ENCODE measurements at places on chromosomes 12 and 14.
A peak's percentile ranks its signal among the peaks of the same experiment; 100 is the strongest.

DNA sequence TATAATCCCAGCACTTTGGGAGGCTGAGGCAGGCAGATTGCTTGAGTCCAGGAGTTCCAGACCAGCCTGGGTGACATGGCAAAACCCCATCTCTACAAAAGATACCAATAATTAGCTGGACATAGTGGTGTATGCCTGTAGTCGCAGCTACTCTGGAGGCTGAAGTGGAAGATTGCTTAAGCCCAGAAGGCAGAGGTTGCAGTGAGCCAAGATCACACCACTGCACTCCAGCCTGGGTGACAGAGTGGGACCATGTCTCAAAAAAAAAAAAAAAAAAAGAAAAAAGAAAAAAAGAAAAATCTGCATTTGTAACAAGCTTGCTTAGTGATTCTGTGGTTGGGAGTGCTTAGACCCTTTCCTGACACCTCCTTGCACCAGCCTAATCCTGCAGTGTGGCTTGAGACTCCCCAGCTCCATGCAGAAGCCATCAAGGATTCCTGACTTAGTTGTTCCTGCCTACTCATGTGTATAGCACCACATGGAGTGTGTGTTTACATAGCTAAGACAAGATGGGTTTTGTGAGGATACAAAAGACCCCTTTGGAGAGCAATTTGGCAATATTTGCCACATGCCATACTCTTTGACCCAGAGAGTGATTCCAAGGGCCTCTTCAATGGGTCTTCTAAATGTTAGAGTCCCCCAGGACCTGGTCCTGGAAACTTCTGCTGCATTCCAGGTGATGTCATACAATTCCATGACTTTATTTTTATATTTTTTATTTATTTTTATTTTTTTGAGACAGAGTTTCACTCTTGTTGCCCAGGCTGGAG is 5.1 kb upstream of the TMED10 start:
- DNase-seq, result no peak

- no peak for DNase-seq
These were observed 63.1 kb downstream of the C12orf75 start for GRCh38 chr12:105393587-105393986.

GRCh38 chr14:35571598-35571997 is 37.6 kb downstream of the INSM2 start:
- no peak for DNase-seq

GRCh38 chr14:34629344-34629656 is 648 bp downstream of the SNX6 start:
- DNase-seq, result no peak

GRCh38 chr14:69842686-69843420 is 36.4 kb upstream of the SMOC1 start:
- DNase-seq, result no peak

- no peak for DNase-seq
These were observed 24.8 kb downstream of the KCNA1 start for GRCh38 chr12:4934407-4935035.

DNA sequence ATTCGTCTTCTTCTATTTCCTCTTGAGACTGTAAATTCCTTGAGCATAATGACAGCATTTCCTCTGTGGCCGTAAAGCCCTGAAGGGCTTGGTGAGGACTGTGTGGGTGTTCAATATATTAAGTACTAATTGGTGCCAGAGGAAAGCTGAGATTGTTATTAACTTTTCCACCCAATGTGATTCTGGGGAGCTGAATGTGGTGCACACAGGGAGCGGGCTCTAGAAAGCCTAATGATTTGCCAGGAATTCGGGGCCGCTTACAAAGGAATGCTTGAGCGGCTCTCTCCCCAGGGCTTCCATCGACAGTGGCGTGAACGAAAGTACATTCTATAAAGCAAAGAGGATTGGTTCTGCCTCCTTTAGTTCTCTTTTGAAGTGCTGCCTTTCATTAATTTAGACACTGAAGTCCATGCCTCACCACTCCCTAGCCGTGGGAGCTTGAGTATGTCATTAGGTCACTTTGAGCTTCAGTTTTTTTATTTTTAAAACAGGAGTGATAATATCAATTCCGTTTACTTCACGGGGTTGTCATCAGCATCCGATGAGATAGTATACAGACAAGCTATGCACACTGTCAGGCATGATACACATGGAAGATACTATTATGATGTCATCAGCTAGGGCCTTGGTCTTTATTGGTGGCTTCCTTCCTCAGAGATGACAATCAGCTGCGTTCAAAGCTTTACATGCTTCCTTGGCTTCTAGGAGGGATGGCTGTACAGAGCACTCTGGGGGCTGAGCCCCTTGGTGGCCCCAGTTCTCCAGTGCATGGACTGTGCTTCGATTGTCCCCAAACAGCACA is 11.0 kb upstream of the GSG1 start:
- no peak for DNase-seq

- DNase-seq, result no peak
These were observed 60.8 kb upstream of the C14orf180 start for GRCh38 chr14:104518659-104519350.

DNA sequence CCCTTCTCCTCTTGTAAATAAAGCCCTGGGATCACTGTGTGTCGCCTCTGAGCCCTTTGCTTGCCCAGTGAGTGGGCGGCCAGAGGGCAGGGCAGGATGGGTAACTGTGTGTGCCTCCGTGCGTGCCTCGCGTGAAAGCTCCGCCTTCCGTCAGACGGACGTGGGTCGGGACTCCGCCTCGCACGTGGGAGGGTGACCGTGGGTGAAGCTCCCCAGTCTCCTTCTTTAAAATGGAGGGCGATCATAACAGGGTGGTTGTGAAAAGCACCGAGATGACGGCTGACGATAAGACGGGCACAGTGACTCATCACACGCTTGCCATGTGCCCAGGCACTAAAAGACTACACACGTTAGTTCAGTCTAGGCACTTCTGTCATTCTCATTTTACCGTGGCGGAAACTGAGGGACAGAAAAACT is 9.2 kb downstream of the PHB2 start:
- no peak for DNase-seq

GRCh38 chr12:42362647-42363260 is 36.8 kb downstream of the PPHLN1 start:
- no peak for DNase-seq

- peak; percentile 86 for DNase-seq
These were observed 57.9 kb downstream of the TRPV4 start for GRCh38 chr12:109775172-109775881.

- no peak for DNase-seq
These were observed 9.7 kb downstream of the JDP2 start for GRCh38 chr14:75437201-75438143.

DNA sequence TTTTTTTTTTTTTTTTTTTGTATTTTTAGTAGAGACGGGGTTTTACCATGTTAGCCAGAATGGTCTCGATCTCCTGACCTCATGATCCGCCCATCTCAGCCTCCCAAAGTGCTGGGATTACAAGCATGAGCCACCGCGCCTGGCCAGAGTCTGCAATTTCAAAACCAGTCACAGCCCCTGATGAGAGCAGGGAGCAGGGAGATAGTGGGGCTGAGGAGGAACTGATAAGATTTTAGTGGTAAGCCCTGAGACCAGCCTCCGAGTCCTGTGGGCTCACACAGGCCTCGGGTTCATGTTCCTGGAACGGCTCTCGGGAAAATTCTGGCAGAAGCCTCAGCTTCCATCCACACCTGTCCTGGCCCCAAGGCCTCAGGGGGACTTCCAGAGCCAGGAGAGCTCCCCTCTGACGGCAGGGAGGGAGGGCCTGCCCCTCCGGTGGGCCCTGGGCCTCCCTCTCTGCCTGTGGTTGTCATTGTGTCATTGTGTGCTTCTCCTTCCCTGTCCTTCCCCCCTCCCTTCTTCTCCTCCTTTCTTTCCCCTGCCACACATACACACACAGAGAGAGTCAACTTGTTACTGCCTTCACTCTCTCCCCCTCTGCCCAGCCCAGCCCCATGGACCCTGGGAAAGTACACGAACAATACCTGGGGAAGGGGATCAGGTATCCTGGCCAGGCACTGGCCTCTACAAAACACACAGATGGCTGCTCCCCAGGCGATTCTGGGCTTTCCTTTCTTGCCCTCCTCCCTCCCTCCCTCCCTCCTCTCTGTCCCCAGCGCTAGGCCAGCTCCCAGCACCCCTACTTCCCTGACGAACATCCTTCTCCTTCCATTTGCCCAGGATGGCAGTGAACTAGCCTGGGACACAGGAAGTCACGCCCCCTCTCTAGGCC is 294.1 kb downstream of the DPF3 start:
- DNase-seq, result no peak

- no peak for DNase-seq
These were observed 1349.1 kb downstream of the TMEM121 start for GRCh38 chr14:106875503-106875902.

DNA sequence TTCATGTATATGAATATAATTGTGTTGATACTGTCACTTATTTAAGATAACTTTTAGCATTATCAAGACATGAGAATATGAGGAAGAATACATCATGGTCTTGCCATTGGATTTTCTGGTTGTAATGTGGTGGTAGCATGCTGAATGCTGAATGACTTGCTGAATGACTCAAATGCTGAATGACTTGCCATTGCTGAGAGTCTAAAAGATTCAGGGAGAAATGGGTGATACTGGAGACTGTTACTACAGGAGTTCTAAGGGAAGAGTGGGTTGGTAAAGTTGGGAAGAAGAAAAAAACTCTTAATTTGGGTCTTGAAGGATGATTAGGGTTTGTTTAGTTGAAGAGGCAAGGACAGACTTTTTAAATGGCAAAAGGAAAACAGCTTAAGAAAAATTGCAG is 72.1 kb upstream of the MANSC4 start:
- DNase-seq, result no peak

GRCh38 chr14:23335623-23336022 is 14.4 kb downstream of the PABPN1 start:
- no peak for DNase-seq

GRCh38 chr12:93847517-93848474 is 170.6 kb downstream of the CRADD start:
- no peak for DNase-seq

GRCh38 chr14:100341301-100342031 is 18.3 kb downstream of the SLC25A47 start:
- DNase-seq, result no peak

GRCh38 chr12:66398931-66399910 is 96.9 kb downstream of the HELB start:
- no peak for DNase-seq

DNA sequence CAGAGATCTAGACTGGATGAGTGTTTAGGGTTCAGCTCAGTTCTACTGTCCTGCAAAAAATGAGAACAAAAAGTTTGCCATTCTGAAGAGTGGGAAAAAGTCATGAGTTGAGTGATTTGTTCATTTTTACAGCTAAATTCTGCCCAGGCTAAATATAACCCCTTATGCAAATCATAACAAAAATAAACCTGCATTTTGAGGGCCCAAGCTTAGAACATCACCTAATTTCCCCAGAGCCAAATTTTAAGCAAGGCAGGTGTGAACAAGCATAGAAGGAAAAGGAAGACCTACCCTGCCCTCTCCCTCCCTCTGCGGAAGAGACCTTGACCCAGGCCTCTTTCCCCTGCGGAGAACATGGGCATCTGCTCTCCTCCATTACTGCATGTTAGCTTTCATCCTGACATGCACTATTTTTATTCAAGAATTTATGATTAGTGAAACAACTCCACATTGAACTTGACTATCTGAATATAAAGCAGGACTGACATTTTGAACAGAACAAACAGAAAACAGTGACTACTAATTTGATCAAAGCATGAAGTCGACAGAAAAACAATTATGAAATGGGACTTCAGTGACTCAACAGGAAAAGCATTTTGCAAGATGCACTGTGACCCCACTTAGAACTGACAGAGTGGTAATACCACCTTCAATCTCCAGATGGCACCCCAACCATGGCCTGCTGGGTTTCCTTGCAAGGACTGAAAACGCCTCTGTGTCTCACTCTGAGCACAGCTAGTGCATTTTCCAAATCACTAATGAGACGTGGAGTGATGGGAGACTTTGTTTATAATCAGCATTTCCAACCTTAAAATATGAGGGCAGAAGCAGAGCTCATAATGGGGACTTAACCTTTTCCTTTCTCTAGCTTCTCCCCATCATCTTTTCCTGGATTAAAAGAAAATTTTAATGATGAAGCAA is 30.9 kb upstream of the SELPLG start:
- peak; percentile 81 for DNase-seq
